Natural killer cell treated with Interleukin-12 subunit alpha and Interleukin-12 subunit beta and Interleukin-15 and Interleukin-18, amount 100 ng/mL, for 72 hours (primary cell): ENCODE measurements at places on chromosomes 5 and 9. TPM values are rescaled to one million over a fixed set of nuclear protein-coding genes. Genes with fewer than 3 reads are reported as not detected.
A peak's percentile ranks its signal among the peaks of the same experiment; 100 is the strongest.

GRCh38 chr5:165161204-165161603 lies 1655.8 kb downstream of the MAT2B start:
- no peak overlapping the region for H3K27ac ChIP-seq
- DNase-seq: no peak
- H3K4me1 ChIP-seq: no peaks in the 10 kb centered on the region

- no peak overlapping the region for H3K4me3 ChIP-seq
- DNase-seq: no peak
- H3K4me1 ChIP-seq: no peaks in the 10 kb centered on the region
- no peaks in the 10 kb centered on the region for H3K36me3 ChIP-seq
- no peak overlapping the region for H3K27ac ChIP-seq
- H3K27me3 ChIP-seq: no peaks in the 10 kb centered on the region
These were observed 6.9 kb upstream of the ATP6V1G1 start for GRCh38 chr9:114580609-114581193.

The CD180 gene
- total RNA-seq: not detected

GRCh38 chr5:91977579-91977978 lies 594.5 kb upstream of the ARRDC3 start:
- no peaks in the 10 kb centered on the region for H3K27me3 ChIP-seq
- no peak overlapping the region for H3K4me3 ChIP-seq
- DNase-seq: no peak
- H3K27ac ChIP-seq: no peak overlapping the region

DNA sequence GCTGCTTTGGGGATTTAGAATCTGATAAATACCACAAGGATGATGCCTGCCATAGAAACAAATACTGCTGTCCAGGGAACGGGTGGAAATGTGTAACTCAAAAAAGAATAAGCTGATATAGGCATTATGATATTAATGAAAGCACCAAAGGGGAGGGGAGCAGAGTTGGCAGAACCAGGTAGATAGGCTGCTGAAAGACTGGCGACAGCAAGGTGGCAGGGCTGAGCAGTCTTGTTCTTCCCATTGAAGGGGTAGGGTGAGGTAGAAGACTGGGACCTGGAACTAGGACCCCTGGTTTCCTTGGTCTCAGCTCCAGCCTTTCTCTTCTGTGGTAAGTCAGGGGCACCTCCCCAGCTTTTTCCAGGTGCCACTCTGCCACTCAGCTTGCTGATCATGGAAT lies 31.4 kb upstream of the TMOD1 start:
- no peak overlapping the region for H3K27ac ChIP-seq
- H3K4me1 ChIP-seq: peaks cover 3% of the 10 kb centered on the region
- no peak overlapping the region for H3K4me3 ChIP-seq
- DNase-seq: no peak
- no peaks in the 10 kb centered on the region for H3K27me3 ChIP-seq

GRCh38 chr9:3746296-3747275 lies 220.8 kb upstream of the RFX3 start:
- H3K36me3 ChIP-seq: peaks cover 8% of the 10 kb centered on the region
- H3K27ac ChIP-seq: peak overlapping the region; percentile 87
- peaks cover 39% of the 10 kb centered on the region for H3K4me1 ChIP-seq
- H3K27me3 ChIP-seq: peaks cover 21% of the 10 kb centered on the region

The CORO2A gene
- 0.95 TPM for total RNA-seq

- H3K36me3 ChIP-seq: no peaks in the 10 kb centered on the region
- no peaks in the 10 kb centered on the region for H3K4me1 ChIP-seq
- no peak overlapping the region for H3K27ac ChIP-seq
- DNase-seq: no peak
These were observed 1045.4 kb downstream of the DTWD2 start for GRCh38 chr5:117942861-117943519.

DNA sequence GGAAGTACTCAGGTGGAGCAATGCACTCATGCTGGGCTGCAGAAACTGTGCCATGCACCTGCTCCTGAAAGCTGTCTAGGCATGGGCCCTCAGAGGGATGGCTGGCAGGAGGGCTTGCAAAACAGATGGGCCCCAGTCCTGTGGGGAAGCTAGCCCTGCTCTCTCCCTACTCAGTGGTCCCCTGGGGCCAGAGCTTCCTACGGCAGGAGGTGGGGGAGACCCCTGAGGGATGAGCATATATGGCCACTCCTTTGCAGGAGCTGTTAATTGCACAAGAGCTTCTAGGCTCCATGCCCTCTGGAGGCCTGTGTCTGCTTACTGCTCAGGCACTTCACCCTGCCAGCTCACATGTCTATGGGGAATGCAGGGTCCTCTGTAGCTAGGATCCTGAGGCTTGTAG lies 545.3 kb upstream of the PTPRD start:
- peaks cover 7% of the 10 kb centered on the region for H3K36me3 ChIP-seq
- no peaks in the 10 kb centered on the region for H3K27me3 ChIP-seq
- DNase-seq: no peak
- no peaks in the 10 kb centered on the region for H3K4me1 ChIP-seq

- no peak overlapping the region for H3K27ac ChIP-seq
- H3K4me3 ChIP-seq: no peak overlapping the region
- no peaks in the 10 kb centered on the region for H3K4me1 ChIP-seq
- H3K27me3 ChIP-seq: no peaks in the 10 kb centered on the region
- DNase-seq: no peak
- H3K36me3 ChIP-seq: no peaks in the 10 kb centered on the region
These were observed 13.5 kb downstream of the CCNI2 start for GRCh38 chr5:132760601-132761317.

The OCLN gene
- total RNA-seq: 0.48 TPM

DNA sequence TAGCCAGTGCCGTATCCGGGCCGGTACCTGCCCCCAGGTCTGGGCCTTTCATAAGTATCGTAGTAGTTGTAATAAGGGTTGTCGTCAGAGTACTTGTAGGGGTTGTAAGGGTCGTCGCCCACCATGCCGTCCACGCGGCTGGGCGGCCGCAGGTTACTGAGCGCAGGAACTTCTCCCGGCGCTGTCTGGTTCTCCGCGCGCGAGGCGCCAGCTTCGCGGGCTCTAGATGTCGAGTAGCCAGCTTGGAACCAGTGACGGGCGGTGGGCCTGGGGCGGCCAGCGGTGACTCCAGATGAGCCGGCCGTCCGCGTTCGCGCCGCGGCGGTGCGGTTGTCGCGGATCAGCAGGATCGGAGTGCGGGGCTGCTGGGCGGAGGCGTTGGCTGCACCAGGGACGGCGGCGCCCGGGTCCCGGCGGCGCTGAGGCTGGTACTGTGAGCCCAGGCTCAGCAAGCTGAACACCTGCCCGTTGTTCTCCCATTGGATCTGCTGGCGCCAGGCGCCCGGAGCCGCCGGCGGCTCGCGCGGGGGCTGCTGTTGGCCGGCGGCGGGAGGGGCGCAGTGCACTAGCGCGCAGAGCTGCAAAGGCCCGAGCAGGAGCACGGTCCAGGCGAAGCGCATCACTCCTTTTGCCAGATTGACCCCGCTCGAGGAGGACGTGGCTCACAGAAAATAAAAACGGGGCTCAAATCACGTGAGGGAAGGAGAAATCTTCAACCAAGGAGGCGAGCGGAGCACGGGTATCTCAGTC lies 518 bp downstream of the LOX start:
- H3K27ac ChIP-seq: no peak overlapping the region
- H3K27me3 ChIP-seq: peaks cover 36% of the 10 kb centered on the region
- H3K36me3 ChIP-seq: no peaks in the 10 kb centered on the region
- H3K4me3 ChIP-seq: peak overlapping the region; percentile 62
- no peak for DNase-seq

DNA sequence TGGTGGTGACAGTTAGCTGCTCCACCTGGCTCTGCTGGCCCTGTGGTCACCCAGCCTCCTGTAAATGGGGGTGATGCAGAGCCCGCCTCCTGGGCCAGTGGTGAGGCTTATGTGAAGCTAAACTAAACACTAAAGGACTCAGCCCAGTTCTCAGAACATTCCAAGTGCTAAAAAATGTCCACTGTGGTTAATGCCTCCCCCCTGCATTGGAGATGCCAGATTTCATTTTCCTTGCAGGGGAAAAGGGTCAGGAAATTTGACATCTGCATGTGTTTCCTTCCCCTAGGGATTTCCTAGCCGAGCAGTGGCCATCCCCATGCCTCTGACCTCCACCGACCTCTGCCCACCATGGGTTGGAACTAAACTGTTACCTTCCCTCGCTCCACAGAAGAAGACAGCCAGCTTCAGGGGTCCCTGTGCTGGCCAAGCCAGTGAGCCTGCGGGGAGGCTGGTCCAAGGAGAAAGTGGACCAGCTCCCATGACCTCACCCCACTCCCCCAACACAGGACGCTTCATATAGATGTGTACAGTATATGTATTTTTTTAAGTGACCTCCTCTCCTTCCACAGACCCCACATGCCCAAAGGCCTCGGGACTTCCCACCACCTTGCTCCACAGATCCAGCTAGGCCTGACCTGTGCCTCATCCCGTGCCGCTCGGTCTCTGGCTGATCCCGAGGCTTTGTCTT lies 13.0 kb downstream of the CD74 start:
- H3K4me1 ChIP-seq: peaks cover 6% of the 10 kb centered on the region
- H3K27me3 ChIP-seq: no peaks in the 10 kb centered on the region
- no peak overlapping the region for H3K4me3 ChIP-seq
- H3K36me3 ChIP-seq: peaks cover 21% of the 10 kb centered on the region

- DNase-seq: no peak
- no peaks in the 10 kb centered on the region for H3K27me3 ChIP-seq
- H3K36me3 ChIP-seq: no peaks in the 10 kb centered on the region
- H3K27ac ChIP-seq: no peak overlapping the region
These were observed 145.2 kb upstream of the CDH12 start for GRCh38 chr5:22998362-22998761.

The LAMC3 gene
- total RNA-seq: not detected

GRCh38 chr9:114908104-114908622 lies 22.2 kb downstream of the TNFSF8 start:
- peaks cover 38% of the 10 kb centered on the region for H3K4me1 ChIP-seq
- peak overlapping the region; percentile 79 for H3K4me3 ChIP-seq
- no peaks in the 10 kb centered on the region for H3K27me3 ChIP-seq
- no peak for DNase-seq
- H3K27ac ChIP-seq: peak overlapping the region; percentile 95

- peak overlapping the region; percentile 53 for H3K4me3 ChIP-seq
- peak overlapping the region; percentile 54 for H3K27ac ChIP-seq
- H3K36me3 ChIP-seq: no peaks in the 10 kb centered on the region
- H3K27me3 ChIP-seq: peaks cover 3% of the 10 kb centered on the region
- peaks cover 15% of the 10 kb centered on the region for H3K4me1 ChIP-seq
These were observed 26.8 kb upstream of the ANKRD33B start for GRCh38 chr5:10536931-10537579.

DNA sequence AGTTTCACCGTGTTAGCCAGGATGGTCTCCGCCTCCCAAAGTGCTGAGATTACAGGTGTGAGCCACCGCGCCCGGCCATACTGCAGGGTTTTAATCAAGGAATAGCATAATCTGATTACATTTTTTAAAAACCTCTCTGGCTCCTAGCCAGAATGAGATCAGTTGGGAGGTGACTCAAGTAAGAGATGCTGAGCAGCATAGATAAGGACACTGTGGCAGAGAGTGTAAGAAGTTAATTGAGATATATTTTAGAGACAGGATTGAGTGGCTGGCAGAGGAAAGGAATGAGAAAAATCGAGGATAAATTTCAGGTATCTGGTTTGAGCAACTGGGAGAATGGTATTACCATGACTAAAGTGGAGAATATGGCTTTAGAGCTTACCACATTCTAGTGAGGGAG lies 7.3 kb upstream of the RIGI start:
- no peak overlapping the region for H3K4me3 ChIP-seq
- no peaks in the 10 kb centered on the region for H3K4me1 ChIP-seq
- DNase-seq: no peak
- H3K36me3 ChIP-seq: no peaks in the 10 kb centered on the region

DNA sequence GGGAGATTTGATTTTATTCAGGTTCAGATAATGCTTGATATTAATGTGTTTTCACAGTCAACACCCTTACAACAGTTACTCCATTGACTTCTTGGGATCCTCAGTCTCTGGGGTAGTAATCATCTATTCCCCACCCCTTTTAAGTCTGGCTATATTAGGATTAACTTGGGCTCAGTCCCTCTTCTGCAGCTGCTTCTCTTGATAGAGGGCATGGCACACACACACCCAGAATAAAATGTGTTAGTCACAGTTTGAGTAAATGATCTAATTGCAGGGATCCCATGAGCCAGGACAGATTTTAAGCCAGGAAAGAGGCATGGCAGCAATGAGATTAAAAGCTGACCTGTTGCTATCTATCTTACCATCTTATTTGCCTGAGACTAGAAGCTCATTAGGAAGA lies 53.7 kb upstream of the VLDLR start:
- H3K27me3 ChIP-seq: no peaks in the 10 kb centered on the region
- DNase-seq: no peak
- H3K4me1 ChIP-seq: peaks cover 5% of the 10 kb centered on the region
- no peak overlapping the region for H3K27ac ChIP-seq
- no peak overlapping the region for H3K4me3 ChIP-seq
- no peaks in the 10 kb centered on the region for H3K36me3 ChIP-seq

- DNase-seq: no peak
- no peaks in the 10 kb centered on the region for H3K4me1 ChIP-seq
- H3K27me3 ChIP-seq: no peaks in the 10 kb centered on the region
- H3K4me3 ChIP-seq: no peak overlapping the region
- no peak overlapping the region for H3K27ac ChIP-seq
- no peaks in the 10 kb centered on the region for H3K36me3 ChIP-seq
These were observed 261.6 kb downstream of the SEMA5A start for GRCh38 chr5:9284272-9284671.

- DNase-seq: no peak
- no peaks in the 10 kb centered on the region for H3K27me3 ChIP-seq
- no peak overlapping the region for H3K4me3 ChIP-seq
- no peaks in the 10 kb centered on the region for H3K36me3 ChIP-seq
- no peaks in the 10 kb centered on the region for H3K4me1 ChIP-seq
These were observed 67.3 kb downstream of the STRBP start for GRCh38 chr9:123201083-123201482.

- DNase-seq: peak; percentile 47
- H3K27ac ChIP-seq: no peak overlapping the region
- no peaks in the 10 kb centered on the region for H3K36me3 ChIP-seq
These were observed 15.6 kb upstream of the CARD19 start for GRCh38 chr9:93080406-93080805.

The CHSY3 gene
- 2.3 TPM for total RNA-seq

The SLC4A9 gene
- total RNA-seq: not detected

- H3K36me3 ChIP-seq: no peaks in the 10 kb centered on the region
- no peak for DNase-seq
- H3K27ac ChIP-seq: no peak overlapping the region
- no peaks in the 10 kb centered on the region for H3K27me3 ChIP-seq
- no peaks in the 10 kb centered on the region for H3K4me1 ChIP-seq
These were observed 355.4 kb upstream of the PRR16 start for GRCh38 chr5:120108586-120109248.

The SLC36A3 gene
- total RNA-seq: not detected

GRCh38 chr5:151678713-151679112 lies 8.0 kb downstream of the SPARC start:
- DNase-seq: no peak
- H3K27ac ChIP-seq: no peak overlapping the region
- no peaks in the 10 kb centered on the region for H3K36me3 ChIP-seq
- H3K27me3 ChIP-seq: peaks cover 5% of the 10 kb centered on the region
- no peak overlapping the region for H3K4me3 ChIP-seq

GRCh38 chr5:148511810-148512347 lies 128.1 kb downstream of the FBXO38 start:
- H3K4me3 ChIP-seq: no peak overlapping the region
- H3K27ac ChIP-seq: no peak overlapping the region
- no peaks in the 10 kb centered on the region for H3K36me3 ChIP-seq
- no peak for DNase-seq

The PCDHB9 gene
- not detected for total RNA-seq

The PCDHA6 gene
- total RNA-seq: not detected
